Activated CD8-positive, alpha-beta T cell treated with anti-CD3 and anti-CD28 coated beads for 36 hours (primary cell): ENCODE measurements at places on chromosomes 11 and 22.

DNA sequence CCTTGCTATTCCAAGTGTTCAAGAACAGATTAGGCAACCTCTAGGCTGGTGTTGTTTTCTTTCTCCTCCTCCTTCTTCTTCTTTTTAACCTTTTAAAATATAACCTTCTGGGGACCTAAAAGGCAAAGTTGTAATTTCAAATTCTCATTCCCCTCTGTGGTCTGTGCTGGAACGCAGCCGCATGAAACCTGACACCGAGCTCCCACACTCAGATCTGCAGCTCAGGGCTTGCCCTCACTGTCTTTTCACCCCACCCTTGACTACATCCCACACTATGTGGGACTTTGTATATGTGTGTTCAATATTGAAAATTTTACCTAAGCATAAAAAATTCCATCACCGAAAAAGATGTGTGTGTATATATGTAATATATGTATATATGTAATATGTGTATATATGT is 62.0 kb upstream of the ARHGAP42 start:
- DNase-seq = no peak
- no peak overlapping the region for H3K4me3 ChIP-seq
- H3K27me3 ChIP-seq = no peaks in the 10 kb centered on the region
- H3K27ac ChIP-seq = no peak overlapping the region
- no peaks in the 10 kb centered on the region for H3K36me3 ChIP-seq

- DNase-seq = no peak
- no peaks in the 10 kb centered on the region for H3K36me3 ChIP-seq
Measured at GRCh38 chr11:62895501-62895900, 14.8 kb downstream of the SLC3A2 start.

- peaks cover 31% of the 10 kb centered on the region for H3K4me1 ChIP-seq
- DNase-seq = no peak
- H3K36me3 ChIP-seq = peaks cover 3% of the 10 kb centered on the region
- H3K27ac ChIP-seq = no peak overlapping the region
- H3K27me3 ChIP-seq = no peaks in the 10 kb centered on the region
- no peak overlapping the region for H3K4me3 ChIP-seq
Measured at GRCh38 chr11:63548178-63548577, 11.6 kb downstream of the PLAAT4 start.

DNA sequence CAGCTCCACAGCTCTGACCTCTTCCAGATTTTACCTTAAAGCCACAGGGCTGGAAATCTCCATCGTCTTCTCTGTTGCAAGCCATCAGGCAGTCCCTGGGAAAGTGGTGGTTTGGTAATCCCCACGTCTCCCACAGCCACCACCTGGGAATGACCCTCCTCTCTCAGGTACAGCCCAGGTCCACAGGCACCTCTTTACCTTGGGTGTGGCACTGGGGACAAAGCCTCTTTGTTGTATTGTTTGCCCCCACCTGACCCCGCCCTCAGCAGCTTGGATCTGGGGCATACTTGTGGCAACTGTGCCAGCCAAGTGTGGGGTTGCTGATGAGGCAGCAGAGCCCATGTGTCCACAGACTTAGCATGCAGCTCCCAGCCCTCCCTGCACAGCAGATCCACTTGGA is 77.6 kb downstream of the LRRC32 start:
- H3K4me1 ChIP-seq = peaks cover 52% of the 10 kb centered on the region
- peaks cover 5% of the 10 kb centered on the region for H3K27me3 ChIP-seq
- H3K36me3 ChIP-seq = no peaks in the 10 kb centered on the region
- no peak overlapping the region for H3K4me3 ChIP-seq
- no peak for DNase-seq

DNA sequence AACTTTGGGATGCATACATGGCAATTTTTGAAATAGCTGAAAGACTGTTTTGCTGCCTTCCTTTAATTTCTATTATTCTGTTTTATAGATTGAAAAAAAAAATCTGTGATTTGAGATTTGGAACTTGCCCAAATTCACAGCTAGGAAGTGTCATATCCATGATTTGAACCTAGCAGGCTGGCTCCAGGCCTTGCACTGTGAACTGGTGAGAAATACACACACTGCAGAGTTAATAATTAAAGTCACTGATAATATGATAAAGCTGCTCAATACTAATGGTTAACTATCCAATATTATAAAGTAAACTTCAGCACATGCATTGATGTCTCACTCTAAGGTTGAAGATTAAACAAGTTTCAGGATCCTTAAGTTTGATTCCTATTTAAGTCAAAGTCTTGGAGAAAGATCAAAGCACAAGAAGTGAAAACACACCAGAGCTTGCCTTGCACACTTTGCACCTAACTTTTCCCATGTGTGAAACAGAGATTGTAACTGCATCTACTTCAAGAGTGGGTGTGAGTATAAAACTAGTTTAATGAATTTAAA is 150.6 kb upstream of the CCDC179 start:
- H3K36me3 ChIP-seq = no peaks in the 10 kb centered on the region
- no peak overlapping the region for H3K4me3 ChIP-seq
- no peaks in the 10 kb centered on the region for H3K27me3 ChIP-seq
- H3K27ac ChIP-seq = no peak overlapping the region

GRCh38 chr11:47276923-47277322 is 7.0 kb downstream of the MADD start:
- H3K36me3 ChIP-seq = peaks cover 36% of the 10 kb centered on the region
- H3K4me1 ChIP-seq = peaks cover 16% of the 10 kb centered on the region
- H3K27me3 ChIP-seq = no peaks in the 10 kb centered on the region
- no peak overlapping the region for H3K4me3 ChIP-seq
- no peak for DNase-seq

GRCh38 chr22:41681616-41682015 is 7.1 kb downstream of the SNU13 start:
- H3K4me3 ChIP-seq = peak overlapping the region; percentile 100
- DNase-seq = peak; percentile 29
- no peaks in the 10 kb centered on the region for H3K27me3 ChIP-seq
- peaks cover 39% of the 10 kb centered on the region for H3K36me3 ChIP-seq

- H3K27ac ChIP-seq = no peak overlapping the region
- no peaks in the 10 kb centered on the region for H3K36me3 ChIP-seq
- DNase-seq = no peak
- H3K4me3 ChIP-seq = no peak overlapping the region
- H3K27me3 ChIP-seq = peaks cover 5% of the 10 kb centered on the region
- peaks cover 17% of the 10 kb centered on the region for H3K4me1 ChIP-seq
Measured at GRCh38 chr11:2887515-2888195, 2.1 kb upstream of the CDKN1C start.

GRCh38 chr22:38881464-38881871 is 9.5 kb upstream of the CBX6 start:
- peaks cover 23% of the 10 kb centered on the region for H3K4me1 ChIP-seq
- no peaks in the 10 kb centered on the region for H3K27me3 ChIP-seq
- H3K27ac ChIP-seq = no peak overlapping the region
- no peak overlapping the region for H3K4me3 ChIP-seq

GRCh38 chr11:117097389-117098268 is 599 bp downstream of the SIK3 start:
- H3K27ac ChIP-seq = peak overlapping the region; percentile 94
- no peaks in the 10 kb centered on the region for H3K27me3 ChIP-seq

GRCh38 chr11:16883174-16883573 is 131.0 kb downstream of the PLEKHA7 start:
- no peak overlapping the region for H3K27ac ChIP-seq
- peaks cover 2% of the 10 kb centered on the region for H3K4me1 ChIP-seq
- no peak for DNase-seq
- no peak overlapping the region for H3K4me3 ChIP-seq

DNA sequence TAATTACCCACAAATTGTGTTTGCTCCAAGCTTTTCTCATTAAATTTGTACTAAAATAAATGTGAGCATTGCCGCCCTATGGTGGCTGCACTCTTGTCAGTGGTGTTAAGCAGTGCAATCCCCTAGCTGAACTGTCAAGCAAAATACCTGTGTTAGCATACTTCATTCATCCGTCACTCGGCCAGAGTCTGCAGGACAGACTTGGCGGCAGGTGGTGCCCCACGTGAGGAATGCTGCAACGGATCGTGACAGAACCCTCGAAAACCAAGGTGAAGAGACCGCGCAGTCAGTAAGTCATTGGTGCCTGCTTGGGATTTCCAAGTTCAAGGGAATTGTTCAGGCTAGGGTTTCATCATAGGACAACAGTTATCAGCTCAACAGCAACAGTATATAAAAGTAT is 1592.1 kb upstream of the TENM4 start:
- DNase-seq = no peak
- H3K27ac ChIP-seq = no peak overlapping the region
- no peaks in the 10 kb centered on the region for H3K36me3 ChIP-seq
- H3K27me3 ChIP-seq = no peaks in the 10 kb centered on the region

GRCh38 chr22:36730176-36730858 is 26.8 kb upstream of the CACNG2 start:
- no peak for DNase-seq
- no peak overlapping the region for H3K4me3 ChIP-seq
- peaks cover 16% of the 10 kb centered on the region for H3K27me3 ChIP-seq
- no peaks in the 10 kb centered on the region for H3K4me1 ChIP-seq
- H3K36me3 ChIP-seq = no peaks in the 10 kb centered on the region
- H3K27ac ChIP-seq = no peak overlapping the region

- H3K27ac ChIP-seq = no peak overlapping the region
- H3K4me3 ChIP-seq = no peak overlapping the region
Measured at GRCh38 chr22:47967831-47968230, 1205.4 kb downstream of the TBC1D22A start.

GRCh38 chr11:130911306-130911705 is 5.0 kb downstream of the SNX19 start:
- H3K36me3 ChIP-seq = peaks cover 80% of the 10 kb centered on the region
- no peak overlapping the region for H3K4me3 ChIP-seq
- H3K27ac ChIP-seq = no peak overlapping the region
- H3K4me1 ChIP-seq = peaks cover 26% of the 10 kb centered on the region
- no peak for DNase-seq

GRCh38 chr22:39236321-39237317 is 8.2 kb downstream of the PDGFB start:
- peak overlapping the region; percentile 40 for H3K27ac ChIP-seq
- DNase-seq = peak; percentile 82
- H3K27me3 ChIP-seq = peaks cover 23% of the 10 kb centered on the region

GRCh38 chr11:116792869-116793771 is 1.4 kb upstream of the APOA5 start:
- H3K4me3 ChIP-seq = no peak overlapping the region
- no peak for DNase-seq
- no peak overlapping the region for H3K27ac ChIP-seq
- H3K4me1 ChIP-seq = peaks cover 7% of the 10 kb centered on the region
- H3K27me3 ChIP-seq = no peaks in the 10 kb centered on the region

- H3K4me1 ChIP-seq = peaks cover 50% of the 10 kb centered on the region
- H3K27me3 ChIP-seq = peaks cover 10% of the 10 kb centered on the region
- H3K36me3 ChIP-seq = peaks cover 2% of the 10 kb centered on the region
- H3K27ac ChIP-seq = no peak overlapping the region
Measured at GRCh38 chr11:36388951-36389350, 92.9 kb downstream of the PRR5L start.

- DNase-seq = peak; percentile 79
- no peaks in the 10 kb centered on the region for H3K27me3 ChIP-seq
- H3K4me1 ChIP-seq = peaks cover 3% of the 10 kb centered on the region
- peaks cover 67% of the 10 kb centered on the region for H3K36me3 ChIP-seq
- no peak overlapping the region for H3K27ac ChIP-seq
Measured at GRCh38 chr11:134207538-134208239, 16.1 kb downstream of the NCAPD3 start.

DNA sequence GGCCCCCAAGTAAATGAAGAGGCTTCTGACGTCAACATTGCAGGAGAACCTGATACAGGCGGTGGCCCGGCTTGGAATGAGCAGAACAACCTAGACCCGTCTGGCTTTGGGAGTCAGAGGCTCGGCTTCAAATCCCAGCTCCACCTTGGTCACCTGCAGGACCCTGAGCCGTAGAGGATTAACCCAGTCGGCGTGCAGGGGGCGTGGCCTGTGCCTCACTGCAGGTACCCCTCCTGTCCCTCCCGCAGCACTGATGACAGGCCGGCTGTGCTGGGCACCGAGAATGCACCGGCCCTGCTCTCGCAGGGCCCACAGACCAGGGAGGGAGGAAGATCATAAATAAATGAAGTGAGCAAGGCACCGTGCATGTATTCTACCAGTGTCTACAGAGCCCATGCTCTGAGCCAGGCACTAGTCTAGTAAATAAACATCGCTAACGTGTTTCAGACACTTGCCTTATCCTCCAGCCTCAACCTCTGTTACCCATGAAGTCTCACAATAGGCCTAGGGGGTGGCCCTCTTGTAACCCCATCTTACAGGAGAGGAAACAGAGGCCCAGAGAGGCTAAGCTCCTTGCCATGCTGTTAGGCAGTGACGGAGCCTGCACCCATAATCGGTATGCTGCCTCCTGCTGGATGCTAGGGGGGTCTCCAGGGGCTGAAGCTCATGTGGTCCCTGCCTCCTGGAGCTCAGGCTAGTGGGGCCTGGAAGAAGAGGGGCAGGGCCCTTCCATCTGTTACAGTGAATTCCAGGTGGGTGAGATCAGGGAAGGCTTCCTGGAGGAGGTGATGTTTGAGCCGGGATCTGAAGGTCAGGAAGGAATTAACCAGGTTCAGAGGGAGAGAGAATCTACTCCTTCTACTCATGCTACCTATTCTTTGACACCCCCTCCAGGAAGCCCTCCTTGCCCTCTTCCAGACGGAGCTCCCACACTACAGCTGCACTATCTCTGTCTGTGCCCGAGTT is 53.4 kb downstream of the RTL6 start:
- no peak overlapping the region for H3K4me3 ChIP-seq
- no peak overlapping the region for H3K27ac ChIP-seq
- no peaks in the 10 kb centered on the region for H3K27me3 ChIP-seq
- peak; percentile 11 for DNase-seq
- H3K36me3 ChIP-seq = no peaks in the 10 kb centered on the region
- no peaks in the 10 kb centered on the region for H3K4me1 ChIP-seq

DNA sequence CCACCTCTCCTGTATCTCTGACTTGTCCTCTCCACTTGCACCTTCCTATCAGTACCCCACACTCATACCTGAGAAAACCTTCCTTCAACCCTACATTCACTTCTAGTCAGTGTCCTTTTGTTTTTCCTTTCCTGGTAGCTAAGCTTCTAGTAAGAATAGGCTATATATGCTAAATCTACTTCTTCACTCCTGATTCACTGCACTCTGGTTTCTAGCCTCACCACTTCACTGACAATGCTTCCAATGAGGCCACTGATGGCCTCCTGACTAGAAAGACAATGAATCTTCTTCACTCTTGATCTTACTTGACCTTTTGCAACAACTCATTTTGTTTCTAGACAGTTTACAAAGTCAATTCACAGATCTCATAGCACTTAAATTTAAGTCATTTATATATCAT is 52.0 kb downstream of the RELT start:
- no peaks in the 10 kb centered on the region for H3K36me3 ChIP-seq
- H3K27me3 ChIP-seq = no peaks in the 10 kb centered on the region
- no peak for DNase-seq
- no peak overlapping the region for H3K4me3 ChIP-seq

DNA sequence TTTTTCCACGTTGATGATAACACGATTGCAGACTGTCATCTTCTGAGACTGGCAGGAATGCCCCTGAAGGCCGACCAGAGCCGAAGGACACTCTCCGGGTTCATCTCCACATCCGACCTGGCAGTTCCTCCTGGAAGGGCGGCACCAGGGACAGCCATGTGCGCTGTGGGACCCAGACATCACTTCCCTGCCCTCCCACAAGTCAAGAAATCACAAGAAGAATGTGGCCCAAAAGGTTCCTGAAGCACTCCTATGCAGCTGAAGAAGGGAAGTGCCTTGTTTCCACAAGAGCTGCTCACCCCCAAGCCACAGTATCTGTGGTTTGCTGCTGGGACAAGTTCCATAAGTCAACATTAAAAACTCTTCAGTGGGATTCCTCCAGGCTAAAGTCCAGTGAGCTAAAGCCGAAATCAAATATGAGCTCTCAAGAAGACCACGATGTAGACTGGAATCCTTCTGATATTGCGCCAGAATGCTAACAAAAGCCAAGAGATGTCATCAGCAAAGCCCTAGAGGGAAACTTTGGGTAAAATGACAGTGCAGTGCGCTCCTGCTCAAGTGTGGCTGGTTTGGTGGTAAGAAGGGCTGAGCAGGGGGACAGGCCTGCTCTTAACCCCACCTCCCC is 21.2 kb downstream of the PACSIN2 start:
- peaks cover 27% of the 10 kb centered on the region for H3K4me1 ChIP-seq
- H3K4me3 ChIP-seq = no peak overlapping the region
- no peak for DNase-seq
- H3K27ac ChIP-seq = no peak overlapping the region
